Ascending aorta (tissue), 2 donors: ENCODE measurements at places on chromosomes 5 and 9.

DNA sequence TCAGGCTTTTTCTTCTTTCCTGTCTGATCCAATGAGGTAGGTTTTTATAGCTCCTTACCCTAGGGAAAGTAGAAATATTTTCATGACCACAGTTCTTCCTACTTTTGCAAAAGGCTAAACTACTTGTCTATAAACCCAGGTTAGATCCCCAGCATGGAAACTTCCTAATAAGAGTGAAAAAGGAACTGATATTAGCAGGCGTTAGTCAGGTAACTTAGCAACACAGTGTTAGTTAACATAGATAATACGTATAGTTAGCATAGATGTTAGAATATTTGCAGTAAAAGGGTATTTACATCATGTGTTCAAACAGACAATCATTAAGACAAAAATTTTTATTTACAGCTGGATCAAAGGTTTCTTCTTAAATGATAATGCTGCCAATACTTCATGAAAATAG, 162.9 kb upstream of the DAB2 start:
- DNase-seq, result no peak
- H3K27ac ChIP-seq, result no peak overlapping the region
- no peak overlapping the region for H3K4me3 ChIP-seq
- no peaks in the 10 kb centered on the region for H3K27me3 ChIP-seq
- H3K4me1 ChIP-seq, result no peaks in the 10 kb centered on the region

GRCh38 chr9:96604004-96604319, 15.7 kb downstream of the CDC14B start:
- DNase-seq, result no peak
- H3K27ac ChIP-seq, result peak overlapping the region; percentile 45
- H3K4me3 ChIP-seq, result no peak overlapping the region
- H3K27me3 ChIP-seq, result no peaks in the 10 kb centered on the region
- H3K36me3 ChIP-seq, result no peaks in the 10 kb centered on the region
- peaks cover 15% of the 10 kb centered on the region for H3K4me1 ChIP-seq

- H3K4me1 ChIP-seq, result no peaks in the 10 kb centered on the region
- H3K27me3 ChIP-seq, result no peaks in the 10 kb centered on the region
- no peaks in the 10 kb centered on the region for H3K36me3 ChIP-seq
- no peak overlapping the region for H3K27ac ChIP-seq
Observed at GRCh38 chr9:13974891-13975290, 339.1 kb downstream of the NFIB start.

DNA sequence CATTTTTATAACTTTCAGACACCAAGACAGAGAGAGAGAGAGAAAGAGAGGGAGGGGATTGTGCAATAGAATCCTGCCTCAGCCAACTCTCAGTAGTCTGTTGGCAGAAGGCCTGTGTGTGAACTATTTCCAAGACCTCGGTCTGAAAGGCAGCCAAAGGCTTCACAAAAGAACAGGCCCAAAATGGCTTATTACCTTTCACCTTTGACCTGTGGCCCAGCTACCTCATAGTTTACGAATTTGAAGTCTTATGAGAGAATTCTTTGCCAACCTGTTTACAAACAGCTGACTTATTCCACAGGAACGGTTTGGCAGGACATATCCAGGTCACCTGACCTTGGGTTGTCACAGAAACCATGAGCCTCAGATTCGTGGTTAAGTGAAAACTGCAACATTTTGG, 48.6 kb downstream of the NR2F1-AS1 start:
- H3K36me3 ChIP-seq, result no peaks in the 10 kb centered on the region
- no peak overlapping the region for H3K4me3 ChIP-seq
- DNase-seq, result peak; percentile 68
- H3K4me1 ChIP-seq, result no peaks in the 10 kb centered on the region

DNA sequence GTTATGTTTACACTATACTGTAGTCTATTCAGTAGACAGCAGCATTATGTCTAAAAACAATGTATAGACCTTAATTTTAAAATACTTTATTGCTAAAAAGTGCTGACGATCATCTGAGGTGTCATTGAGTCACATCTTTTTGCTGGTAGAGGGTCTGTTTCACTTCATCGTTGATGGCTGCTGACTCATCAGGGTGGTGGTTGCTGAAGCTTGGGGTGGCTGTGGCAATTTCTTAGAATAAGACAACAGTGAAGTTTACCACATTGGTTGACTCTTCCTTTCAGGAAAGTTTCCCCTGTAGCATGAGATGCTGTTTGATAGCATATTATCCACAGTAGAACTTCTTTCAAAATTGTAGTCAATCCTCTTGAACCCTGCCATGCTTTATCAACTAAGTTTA, 150.3 kb downstream of the FBXL7 start:
- H3K4me1 ChIP-seq, result no peaks in the 10 kb centered on the region
- no peak for DNase-seq
- no peak overlapping the region for H3K27ac ChIP-seq

DNA sequence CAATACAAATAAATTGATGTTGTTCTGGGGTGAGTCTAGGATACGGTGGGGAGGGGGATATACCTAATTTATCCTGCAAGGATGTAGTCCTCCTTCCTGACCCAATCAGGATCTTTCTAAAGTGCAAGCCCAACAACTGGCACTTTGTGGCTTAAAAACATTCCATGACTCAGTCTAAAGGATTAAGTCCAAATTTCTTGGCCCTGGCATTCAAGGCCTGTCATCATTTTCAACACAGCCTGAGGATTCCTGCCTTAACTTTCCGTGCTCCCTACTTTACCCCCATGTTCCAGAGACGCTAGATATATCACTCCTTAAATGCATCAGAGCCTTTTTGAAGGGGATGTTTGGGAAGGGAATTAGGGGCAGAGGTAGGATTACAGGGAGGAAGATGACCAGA, 1.0 kb downstream of the FAM221B start:
- no peaks in the 10 kb centered on the region for H3K27me3 ChIP-seq
- H3K4me3 ChIP-seq, result no peak overlapping the region
- H3K36me3 ChIP-seq, result no peaks in the 10 kb centered on the region
- H3K4me1 ChIP-seq, result peaks cover 10% of the 10 kb centered on the region

DNA sequence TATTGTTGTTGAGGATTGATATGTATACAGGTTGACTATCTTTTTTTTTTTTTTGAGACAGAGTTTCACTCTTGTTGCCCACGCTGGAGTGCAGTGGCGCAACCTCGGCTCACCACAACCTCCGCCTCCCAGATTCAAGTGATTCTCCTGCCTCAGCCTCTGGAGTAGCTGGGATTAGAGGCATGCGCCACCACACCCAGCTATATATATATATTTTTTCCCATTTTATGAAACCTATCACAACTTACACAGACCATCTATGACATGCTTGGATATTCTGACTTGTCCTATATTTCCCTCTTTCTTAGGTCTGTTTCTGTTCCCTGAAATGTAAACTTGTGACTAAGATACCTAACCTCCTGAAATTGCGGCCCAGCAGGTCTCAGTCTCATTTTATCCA, 5.0 kb downstream of the CD14 start:
- H3K27me3 ChIP-seq, result no peaks in the 10 kb centered on the region
- DNase-seq, result no peak
- no peak overlapping the region for H3K4me3 ChIP-seq
- H3K4me1 ChIP-seq, result no peaks in the 10 kb centered on the region

DNA sequence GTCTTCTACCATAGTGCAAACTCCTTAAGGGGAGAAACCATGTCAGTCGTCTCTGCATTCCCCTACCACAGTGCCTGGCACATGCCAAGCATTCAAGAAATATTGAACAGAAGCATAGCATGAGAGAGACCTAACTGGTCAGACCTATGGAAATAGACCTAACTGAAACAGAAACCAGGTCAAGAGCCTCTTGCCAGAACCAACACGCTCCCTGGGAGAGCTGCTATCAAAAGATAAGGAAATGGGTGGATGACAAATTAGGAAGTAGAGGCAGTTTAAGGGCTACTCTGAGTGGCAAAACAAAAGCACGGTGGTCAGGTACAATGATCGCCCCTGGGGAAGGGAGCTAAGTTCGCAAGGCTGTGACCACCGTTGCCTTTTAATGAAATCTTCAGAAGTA, 66.0 kb upstream of the SMIM15 start:
- peaks cover 6% of the 10 kb centered on the region for H3K4me1 ChIP-seq
- H3K36me3 ChIP-seq, result no peaks in the 10 kb centered on the region
- H3K4me3 ChIP-seq, result peak overlapping the region; percentile 22
- no peak for DNase-seq

- H3K27me3 ChIP-seq, result no peaks in the 10 kb centered on the region
- no peak for DNase-seq
- H3K36me3 ChIP-seq, result no peaks in the 10 kb centered on the region
Observed at GRCh38 chr5:135442431-135443160, 4.6 kb downstream of the DCANP1 start.

DNA sequence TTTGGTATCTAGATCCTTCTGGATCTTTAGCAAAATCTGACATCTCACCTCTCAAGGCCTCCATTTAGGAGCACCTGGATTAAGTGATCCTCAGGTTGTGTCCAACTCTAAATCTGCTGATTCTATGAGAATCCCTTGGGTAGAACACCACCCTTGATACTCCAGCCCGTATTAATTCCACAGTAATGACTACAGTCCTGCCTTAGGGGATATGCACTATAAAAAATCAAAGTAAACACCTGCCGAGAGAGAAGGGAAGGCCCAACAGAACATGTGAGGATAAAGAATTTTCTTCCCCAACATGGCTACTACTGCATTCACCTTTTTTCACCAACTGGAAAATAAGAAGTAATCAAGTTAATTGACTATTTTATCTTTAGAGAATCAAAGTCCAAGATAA, 27.6 kb downstream of the DAP start:
- H3K4me3 ChIP-seq, result no peak overlapping the region
- H3K4me1 ChIP-seq, result no peaks in the 10 kb centered on the region
- H3K36me3 ChIP-seq, result peaks cover 3% of the 10 kb centered on the region
- DNase-seq, result no peak
- no peaks in the 10 kb centered on the region for H3K27me3 ChIP-seq

- no peak overlapping the region for H3K4me3 ChIP-seq
- no peak for DNase-seq
- H3K36me3 ChIP-seq, result no peaks in the 10 kb centered on the region
- peaks cover 6% of the 10 kb centered on the region for H3K27me3 ChIP-seq
- H3K4me1 ChIP-seq, result no peaks in the 10 kb centered on the region
Observed at GRCh38 chr9:107462691-107463090, 26.9 kb downstream of the KLF4 start.

DNA sequence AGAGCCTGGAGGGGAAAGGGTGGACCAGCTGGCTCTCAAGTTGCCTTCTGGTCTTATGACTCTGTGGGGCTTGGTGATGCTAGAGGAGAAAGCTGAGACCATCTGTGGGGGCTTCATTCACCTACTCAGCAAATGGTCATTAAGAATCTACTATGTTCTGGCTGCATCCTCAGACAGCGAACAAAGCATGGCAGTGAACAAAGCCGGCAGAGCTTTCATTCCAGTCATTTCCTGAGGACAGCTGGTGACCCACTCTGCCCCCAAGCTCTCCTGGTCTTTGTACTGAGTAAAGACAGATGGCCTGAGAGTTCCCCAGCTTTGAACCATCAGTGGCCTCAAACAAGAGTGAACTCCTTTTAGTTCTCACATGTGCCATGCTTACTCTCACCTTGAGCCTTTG, 48.0 kb downstream of the FGF1 start:
- no peak for DNase-seq
- H3K4me1 ChIP-seq, result no peaks in the 10 kb centered on the region
- no peak overlapping the region for H3K4me3 ChIP-seq
- H3K27me3 ChIP-seq, result no peaks in the 10 kb centered on the region
- H3K27ac ChIP-seq, result no peak overlapping the region

DNA sequence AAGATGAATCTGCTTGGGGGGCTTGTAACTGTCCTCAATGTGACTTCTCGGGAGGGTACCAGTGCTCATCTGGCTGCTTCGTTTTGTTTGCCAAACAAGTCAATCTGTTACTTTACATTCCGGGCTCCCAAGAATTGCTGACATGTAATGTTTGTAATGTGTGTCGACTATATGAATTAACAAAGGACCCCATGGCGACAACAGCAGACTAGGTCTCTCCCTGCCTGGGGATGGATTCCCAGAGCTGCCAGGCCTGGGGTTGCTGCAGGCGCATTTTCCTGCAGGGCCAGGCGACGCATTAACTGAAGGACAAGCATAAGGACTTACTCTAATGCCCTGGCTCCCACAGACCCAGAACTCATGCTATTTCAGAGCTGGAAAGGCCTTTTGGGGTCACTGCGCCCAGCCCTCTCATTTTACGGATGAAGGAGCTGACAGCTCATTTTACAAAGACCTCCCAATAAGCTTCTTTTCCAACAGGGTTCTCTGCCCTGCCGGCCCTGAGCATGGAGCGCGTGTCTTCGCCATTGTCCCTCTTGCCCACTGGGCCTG, 214.8 kb downstream of the TTLL11 start:
- DNase-seq, result no peak
- no peak overlapping the region for H3K4me3 ChIP-seq
- H3K4me1 ChIP-seq, result no peaks in the 10 kb centered on the region
- no peaks in the 10 kb centered on the region for H3K36me3 ChIP-seq
- no peaks in the 10 kb centered on the region for H3K27me3 ChIP-seq
